ENCODE measurements at places on chromosomes 6 and 20.

DNA sequence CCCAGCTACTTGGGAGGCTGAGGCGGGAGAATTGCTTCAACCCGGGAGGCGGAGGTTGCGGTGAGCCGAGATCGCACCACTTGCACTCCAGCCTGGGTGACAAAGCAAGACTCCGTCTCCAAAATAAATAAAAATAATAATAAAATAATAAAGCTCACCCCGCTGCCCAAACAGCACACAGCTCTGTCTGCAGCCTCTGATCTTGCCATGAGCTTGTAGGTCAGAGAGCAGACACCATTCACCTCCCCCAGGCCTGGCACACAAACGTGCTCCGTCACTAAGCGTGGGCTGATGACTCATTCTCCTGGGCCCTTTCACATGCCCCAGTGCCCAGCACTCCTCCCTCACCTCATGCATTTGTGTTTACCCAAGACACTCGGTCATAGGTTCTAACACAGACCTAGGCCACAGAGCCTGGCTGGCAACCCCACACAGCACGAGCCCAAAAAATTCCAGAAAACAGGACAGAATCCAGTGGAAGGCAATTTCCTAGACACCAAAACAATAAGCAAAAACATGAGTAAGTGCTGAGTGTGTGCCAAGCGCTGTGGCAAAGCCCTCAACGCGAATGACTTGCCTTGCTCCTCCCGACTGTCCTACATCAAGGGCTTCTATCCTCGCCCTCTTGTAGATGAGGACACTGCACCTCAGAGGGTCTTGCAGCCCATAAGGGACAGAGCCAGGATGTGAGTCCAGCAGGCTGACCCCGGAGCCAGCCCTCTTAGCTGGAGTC, 18.0 kb downstream of the ATP9A start:
- DNase-seq = no peak

GRCh38 chr6:35015476-35015875, 125.7 kb downstream of the TCP11 start:
- DNase-seq = no peak

DNA sequence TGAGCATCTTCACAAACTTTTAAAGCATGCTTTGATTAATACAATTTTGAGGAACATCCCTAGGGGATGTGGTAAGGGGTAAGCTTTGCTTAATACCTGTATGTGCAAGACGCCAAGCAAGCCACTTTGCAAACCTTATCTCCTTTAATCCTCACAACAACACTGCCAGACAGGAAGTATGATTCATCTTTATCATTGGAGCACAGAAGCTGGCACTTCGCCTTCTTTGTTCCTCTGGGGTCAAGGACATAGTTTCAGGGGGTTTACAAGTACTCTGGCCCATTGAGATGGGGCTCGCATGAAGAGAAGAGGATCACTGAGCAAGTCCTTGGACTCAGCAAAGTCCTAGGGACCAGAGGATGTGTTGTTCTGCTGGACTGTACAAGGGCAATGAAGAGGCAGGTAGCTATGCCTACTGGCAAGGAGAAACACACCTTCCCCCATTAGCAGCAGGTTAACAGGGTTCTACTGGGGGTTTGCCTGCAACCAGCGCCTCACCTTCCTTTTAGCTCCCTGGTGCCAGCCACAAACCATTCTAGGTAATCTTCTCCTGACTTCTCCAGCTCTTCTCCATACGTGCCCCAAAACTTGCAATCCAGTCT, 8.8 kb downstream of the TMEM244 start:
- no peak for DNase-seq

- DNase-seq = no peak
Measured at GRCh38 chr6:148987982-148988381, 241.2 kb downstream of the UST start.

DNA sequence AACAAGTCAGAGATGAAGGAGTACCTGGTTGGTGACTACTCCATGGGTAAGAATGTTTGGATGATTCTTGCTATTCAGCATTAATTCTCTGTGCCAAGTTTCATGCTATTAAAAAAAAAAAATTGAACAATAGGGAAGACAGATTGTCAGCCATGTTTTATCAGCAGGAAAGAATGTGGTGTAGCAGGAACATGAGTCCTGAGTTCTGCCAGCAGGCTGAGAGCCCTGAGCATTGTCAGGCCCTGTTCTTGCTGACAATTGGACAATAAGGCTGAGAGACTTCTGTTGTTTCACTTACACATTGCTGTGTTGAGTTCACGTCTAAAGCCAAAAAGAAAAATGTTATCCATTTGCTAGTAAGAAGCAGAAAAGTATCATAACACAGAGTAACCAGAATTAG, 70.4 kb upstream of the SMIM28 start:
- DNase-seq = no peak

DNA sequence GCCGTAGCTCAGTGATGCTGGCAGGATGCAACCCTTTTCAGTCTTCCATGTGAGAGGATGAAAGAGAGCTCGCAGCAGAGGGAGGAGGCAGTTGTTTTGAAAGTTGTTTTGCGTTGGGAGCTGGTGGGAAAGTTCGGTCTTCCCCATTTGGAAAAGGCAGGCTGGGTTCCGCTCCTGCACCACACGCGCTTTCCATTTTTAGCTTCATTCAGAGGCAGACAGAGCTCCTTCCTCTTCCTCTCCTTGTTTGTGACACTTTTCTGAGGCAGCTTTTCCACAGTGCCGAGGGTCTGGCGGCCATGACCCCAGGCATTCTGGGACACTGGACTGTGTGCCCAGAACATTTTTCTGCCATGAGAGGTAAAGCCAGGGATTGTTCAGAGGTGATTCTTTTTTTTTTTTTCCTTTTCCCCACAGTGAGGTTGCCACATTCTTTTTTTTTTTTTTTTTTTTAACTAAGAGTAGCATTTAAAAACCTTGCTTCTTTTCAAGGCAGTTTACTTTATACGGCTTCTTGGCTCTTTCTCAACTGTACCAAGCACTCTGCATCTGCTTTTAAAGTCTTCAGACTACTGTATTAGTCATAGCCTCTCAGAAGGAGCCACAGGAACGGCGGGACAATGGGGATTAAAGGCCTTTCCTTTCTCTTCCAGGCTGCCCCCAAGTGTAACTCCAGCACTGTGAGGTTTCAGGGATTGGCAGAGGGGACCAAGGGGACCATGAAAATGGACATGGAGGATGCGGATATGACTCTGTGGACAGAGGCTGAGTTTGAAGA, 1.6 kb downstream of the PRDM1 start:
- DNase-seq = no peak

DNA sequence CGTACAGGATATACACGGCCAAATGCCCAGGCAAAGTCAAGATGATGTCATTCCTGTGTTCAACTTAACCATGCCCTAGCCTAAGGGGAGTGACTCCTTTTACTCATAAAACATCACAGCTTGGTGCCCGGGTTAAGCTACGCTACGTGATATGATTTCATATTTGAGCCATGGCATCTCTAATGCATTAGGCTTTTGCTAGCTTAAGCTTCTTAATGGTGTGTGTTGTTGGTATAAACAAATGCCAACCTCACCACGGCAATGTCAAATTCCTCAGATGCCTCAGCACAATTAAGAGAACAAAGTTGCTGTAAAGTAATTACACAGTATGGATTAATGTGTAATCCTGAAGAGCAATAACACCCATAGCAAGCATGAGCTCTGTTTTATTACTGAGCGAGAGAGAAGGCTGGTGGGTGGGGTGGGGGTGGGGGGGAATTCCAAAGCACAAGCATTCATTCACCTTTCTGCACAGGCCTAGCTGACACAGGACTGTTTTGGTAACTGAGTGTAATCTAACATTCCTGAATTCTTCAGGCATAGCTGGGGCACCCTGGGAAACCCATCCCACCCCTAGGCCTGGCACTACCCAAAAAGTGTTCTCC, 44.7 kb upstream of the CNKSR3 start:
- DNase-seq = no peak

DNA sequence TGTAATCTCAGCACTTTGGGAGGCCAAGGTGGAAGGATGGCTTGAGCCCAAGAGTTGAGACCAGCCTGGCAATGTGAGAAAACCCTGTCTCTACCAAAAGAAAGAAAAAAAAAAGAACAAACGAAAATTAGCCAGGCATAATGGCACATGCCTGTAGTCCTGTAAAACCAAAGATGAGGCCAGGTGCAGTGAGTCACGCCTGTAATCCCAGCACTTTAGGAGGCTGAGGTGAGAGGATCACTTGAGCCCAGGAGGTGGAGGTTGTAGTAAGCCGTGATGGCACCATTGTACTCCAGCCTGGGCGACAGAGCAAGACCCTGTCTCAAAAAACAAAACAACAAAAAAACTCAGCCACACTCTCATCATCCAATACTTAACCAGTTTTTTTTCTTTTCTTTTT, 32.5 kb upstream of the KIF3B start:
- no peak for DNase-seq

DNA sequence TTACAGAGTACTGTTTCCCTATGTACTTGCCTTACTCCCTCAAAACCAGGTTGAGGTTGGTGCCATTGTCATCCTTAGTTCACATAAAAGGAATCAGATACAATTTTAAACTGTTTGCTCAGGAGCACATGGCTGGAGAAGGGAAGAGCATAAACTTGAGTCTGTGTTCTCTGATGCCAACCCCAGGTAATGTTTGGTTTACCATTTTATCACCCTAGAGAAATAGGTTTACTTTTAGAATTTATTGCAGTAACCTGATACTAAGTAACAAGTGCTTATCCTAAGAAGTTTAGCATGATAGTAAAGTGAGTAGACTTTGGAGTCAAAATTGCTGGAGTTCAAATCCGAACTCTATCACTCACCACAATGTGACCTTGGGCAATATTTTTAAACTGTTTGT, 86.3 kb downstream of the RFPL4B start:
- DNase-seq = no peak

Measured in vagina (tissue), 2 donors.